ENCODE measurements at places on chromosomes 7 and 10.
A peak's percentile ranks its signal among the peaks of the same experiment; 100 is the strongest.

DNA sequence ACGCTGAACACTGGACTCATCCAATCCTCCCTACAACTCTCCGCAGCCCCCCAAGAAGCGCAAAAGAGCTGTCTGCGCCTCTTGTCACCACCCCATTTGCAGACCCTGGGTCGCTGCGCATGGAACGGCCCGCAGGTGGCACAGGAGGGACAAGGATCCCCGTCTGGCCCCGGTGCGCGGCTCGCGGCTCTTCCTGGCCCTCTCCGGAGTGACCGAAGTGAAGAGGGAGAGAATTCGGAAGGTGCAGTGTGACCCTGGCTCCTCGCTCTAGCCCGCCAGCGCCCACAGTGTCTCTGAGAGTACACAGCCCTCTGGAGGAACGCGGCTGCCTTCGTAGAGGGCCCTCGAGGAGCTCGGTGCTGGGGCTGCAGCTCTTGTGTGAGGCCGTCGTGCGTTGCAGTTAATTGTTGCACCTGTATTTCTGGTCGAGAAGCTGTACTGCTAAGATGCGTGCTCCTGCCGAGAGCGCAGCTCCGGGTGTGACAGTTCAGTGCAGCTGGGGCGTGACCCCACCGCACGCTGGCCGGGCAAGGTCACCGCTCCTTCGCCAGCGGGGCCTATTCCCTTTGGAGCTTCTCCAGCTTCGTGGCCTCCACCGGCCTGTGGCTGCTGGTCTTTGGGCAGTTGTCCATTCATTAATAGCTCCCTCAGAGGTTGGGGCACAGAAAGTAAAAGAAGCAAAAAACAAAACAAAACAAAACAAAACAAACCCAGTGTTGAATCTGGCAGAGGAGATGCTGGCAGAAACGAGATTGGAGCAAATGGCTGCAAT is 119.0 kb downstream of the SEC23IP start:
- DNase-seq: no peak

GRCh38 chr10:113980408-113981087 is 63.1 kb upstream of the ADRB1 start:
- no peak for DNase-seq

- DNase-seq: no peak
Observed at GRCh38 chr10:120172356-120172755, 279.8 kb downstream of the SEC23IP start.

GRCh38 chr7:79615466-79615865 is 162.0 kb upstream of the MAGI2 start:
- no peak for DNase-seq

DNA sequence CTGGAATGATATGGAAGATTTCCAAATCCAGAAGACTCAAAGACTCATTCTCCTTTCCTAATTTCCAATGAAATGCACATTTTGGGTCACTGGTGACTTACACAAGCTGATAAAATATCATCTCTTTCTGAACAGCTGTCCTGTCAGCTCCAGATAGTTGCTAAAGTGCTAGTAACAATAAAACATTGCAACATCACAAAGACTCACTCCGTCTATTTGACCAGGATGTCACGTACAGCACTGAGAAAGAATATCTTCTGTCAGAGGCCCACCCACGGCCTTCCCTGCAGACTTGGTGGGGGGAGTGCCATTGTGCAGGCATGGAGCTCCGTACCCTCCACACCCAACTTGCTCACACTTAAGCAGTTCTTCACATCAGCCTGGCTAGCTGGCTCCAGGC is 78.9 kb upstream of the EGR2 start:
- DNase-seq: no peak

GRCh38 chr10:21022821-21023220 is 125.7 kb upstream of the NEBL start:
- DNase-seq: no peak

GRCh38 chr10:119183664-119184412 is 5.2 kb upstream of the PRDX3 start:
- DNase-seq: no peak

GRCh38 chr10:3048119-3049019 is 19.0 kb upstream of the PFKP start:
- DNase-seq: no peak

GRCh38 chr10:112721080-112721698 is 228.9 kb upstream of the TCF7L2 start:
- DNase-seq: no peak

GRCh38 chr10:34413756-34414587 is 401.1 kb downstream of the PARD3 start:
- no peak for DNase-seq

DNA sequence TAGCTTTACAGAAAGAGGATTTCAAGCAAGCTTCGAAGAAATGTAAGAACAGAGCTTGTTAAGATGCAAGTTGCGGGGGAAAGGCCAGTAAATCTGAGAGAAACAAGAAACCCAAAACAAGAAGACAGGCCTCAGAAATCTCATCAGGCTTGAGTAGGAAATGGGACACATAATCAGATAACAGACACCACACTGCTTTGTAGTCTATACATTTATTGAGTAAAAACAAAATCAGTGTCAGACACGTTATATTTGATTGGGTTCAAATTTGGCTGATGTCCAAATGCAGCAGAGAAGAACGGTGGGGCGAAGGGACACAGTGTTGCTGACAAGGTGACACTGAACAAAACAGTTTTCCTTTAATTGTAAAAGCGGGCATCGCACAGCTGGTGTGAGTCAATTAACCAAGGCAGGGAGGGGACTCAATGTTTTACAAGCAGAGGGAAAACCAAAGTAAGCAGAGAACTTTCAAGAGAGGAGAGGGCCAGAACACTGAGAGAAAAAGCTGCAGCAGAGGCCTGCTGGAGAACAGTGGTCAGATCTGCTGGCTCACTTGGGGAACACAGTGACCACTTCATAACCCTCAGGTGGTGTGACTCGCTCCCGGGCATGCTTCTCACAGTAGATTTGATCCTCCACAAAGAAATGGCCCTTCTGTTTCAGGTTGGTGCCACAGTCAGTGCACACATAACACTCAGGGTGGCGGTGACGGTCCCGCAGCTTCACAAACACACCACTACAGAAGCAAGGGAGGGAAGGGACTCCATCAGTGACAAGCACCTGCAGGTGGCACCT is 43.5 kb downstream of the ACSM6 start:
- no peak for DNase-seq

- peak; percentile 92 for DNase-seq
Observed at GRCh38 chr10:11162828-11163599, 145.3 kb downstream of the CELF2 start.

DNA sequence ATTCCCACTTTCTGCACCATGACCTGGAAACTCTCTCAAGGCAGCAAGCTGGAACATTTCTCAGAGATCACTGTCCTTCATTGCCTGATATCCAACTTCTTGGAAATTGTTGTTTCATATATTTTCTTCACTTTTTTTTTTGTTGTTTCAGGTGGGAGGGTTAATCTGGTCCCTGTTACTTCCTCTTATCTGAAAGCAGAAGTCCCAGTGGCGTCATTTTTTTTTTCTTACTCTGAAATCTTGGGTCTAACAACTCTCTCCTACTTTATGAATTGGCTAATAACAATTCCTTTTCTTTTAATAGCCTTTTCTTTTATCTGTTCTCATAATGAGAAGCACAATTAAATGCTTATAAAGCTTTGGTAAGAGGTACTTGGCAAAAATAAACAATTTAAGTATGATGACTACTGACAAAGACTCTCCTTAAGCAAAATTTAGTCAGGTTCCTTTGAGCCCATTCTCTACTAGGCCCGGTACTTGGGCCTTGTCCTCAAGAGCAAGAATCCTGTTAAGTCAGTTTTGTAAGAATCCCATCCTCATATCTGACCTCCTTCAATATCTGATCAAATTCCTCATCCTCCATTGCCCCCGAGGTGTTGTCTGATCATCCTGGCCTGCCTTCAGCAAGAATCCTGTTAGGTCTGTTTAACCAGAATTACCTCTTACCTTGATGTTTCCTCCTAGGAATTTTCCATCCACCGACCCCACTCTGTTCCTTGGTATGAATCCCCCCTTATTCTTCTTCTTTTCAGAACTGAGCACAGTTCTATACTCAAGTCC is 11.5 kb upstream of the CC2D2B start:
- DNase-seq: no peak

DNA sequence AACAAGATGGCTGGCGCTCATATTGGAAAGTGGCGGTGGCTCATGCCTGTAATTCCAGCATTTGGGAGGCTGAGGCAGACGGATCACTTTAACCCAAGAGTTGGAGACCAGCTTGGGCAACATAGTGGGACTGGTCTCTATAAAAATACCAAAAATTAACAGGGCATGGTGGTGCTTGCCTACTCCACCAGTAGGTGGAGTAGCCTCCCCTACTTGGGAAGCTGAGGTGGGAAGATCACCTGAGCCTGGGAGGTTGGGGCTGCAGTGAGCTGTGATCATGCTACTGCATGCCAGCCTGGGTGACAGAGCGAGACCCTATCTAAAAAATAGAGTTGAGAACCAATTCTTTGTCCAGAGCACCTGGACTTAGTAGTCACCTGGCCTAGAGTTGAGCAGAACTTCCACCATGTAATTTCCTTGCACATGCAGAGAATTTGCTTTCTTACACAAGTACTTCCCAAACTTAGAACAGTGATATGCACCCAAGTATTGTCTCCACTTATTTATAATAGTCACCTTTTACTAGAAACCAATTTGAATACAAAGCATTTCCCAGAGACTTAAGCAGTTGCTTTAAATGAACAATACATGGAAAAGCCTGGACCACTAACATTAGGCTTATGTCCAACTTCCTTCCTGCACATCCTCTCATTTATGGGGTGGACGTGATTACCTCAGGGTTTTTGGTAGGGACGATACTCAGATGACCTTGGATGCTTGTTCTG is 15.9 kb downstream of the LAMB4 start:
- no peak for DNase-seq

DNA sequence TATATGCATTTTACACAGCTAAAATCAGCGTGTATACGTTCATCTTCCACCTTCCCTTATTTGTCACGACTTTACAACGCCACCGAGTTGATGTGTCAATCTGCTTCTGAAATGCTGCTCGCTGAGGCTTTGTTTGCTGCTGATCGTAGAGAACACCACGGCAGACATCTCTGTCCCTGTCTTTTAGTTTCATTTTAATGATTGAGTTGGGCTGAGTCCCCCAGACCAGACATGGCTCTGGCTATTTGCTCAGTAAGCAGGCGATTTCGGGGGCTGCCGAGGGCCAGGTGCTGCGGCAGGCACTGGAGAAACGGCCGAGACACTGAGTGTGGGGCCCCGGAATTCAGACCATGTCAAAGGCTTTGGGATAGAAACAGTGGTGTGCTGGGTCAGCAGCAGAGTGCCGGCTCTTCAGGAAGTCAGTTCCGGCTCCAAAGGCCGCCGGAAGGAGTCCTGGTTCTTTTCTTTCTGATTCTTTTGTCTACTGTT is 5.0 kb downstream of the LRRC27 start:
- peak; percentile 23 for DNase-seq

DNA sequence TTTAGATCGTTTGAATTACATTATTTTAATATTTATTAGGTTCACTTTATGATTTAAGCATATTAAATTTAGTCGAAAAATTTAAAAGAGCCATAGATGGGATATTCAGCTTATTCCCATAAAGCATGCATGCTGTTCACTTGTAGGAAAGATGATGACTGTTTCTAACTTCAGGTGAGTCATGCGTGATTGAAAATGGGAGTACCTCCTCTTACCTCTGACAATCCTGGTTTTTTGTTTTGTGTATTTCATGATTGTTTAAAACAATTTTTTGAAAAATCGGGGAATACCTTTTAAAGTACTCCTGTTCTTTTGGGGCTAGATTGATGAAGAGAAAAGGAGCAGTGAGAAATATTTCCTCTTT is 1.4 kb downstream of the TNKS2 start:
- DNase-seq: no peak
